ENCODE measurements at places on chromosomes 7 and 10. TPM values are rescaled to one million over a fixed set of nuclear protein-coding genes. Genes with fewer than 3 reads are reported as not detected.

GRCh38 chr7:132410861-132411541 is 165.3 kb downstream of the PLXNA4 start:
- DNase-seq, result no peak

DNA sequence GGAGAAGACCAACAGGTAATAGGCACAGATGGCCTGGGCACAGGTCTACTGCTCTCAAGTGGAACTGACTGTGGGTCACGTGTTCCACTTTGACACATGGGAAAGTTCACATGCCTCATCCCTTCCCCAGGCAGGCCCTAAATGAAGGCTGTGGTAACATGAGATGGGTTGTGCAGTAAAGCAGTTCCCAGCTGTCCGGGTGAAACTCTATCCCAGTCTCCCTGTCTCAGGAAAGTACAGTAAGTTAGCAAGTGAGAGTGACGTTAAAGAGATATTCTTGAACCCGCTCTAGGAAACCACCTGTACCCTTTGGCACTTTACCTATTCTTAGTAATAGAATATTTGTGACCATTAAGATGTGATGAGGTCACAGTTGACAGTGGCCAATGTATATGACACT is 343.7 kb upstream of the AOAH start:
- DNase-seq, result no peak

- no peak for DNase-seq
These were observed 82.5 kb downstream of the RTKN2 start for GRCh38 chr10:62185919-62186692.

SNX10 gene
- 7.4 TPM for total RNA-seq

- no peak for DNase-seq
These were observed 642.1 kb downstream of the LRMDA start for GRCh38 chr10:76073524-76073923.

GRCh38 chr7:91780521-91780920 is 100.0 kb downstream of the MTERF1 start:
- DNase-seq, result no peak

- DNase-seq, result no peak
These were observed 124.5 kb downstream of the SEMA3E start for GRCh38 chr7:83524277-83525075.

- no peak for DNase-seq
These were observed 41.2 kb upstream of the SLC35G1 start for GRCh38 chr10:93852476-93853095.

CLDN3 gene
- not detected for total RNA-seq

DNA sequence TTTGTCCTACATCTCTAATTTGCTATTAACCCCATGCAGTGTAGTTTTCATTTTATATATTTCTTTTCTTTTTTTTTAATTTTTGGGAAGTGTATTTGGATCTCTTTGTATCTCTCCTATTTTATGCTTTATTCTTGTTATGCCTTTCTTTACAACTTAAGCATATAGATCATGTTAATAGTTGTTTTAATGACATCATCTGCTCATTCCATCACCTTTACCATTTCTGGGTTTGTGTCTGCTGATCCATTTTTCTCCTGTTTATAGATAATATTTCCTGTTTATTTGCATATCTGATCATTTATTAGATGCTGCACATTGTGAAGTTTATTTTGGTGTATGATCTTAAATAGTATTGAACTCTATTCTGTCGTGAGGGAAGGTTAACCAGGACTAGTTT is 13.7 kb downstream of the COPG2 start:
- no peak for DNase-seq

HNRNPH3 gene
- 38.7 TPM for total RNA-seq

CFAP70 gene
- total RNA-seq, result 0.80 TPM

DNA sequence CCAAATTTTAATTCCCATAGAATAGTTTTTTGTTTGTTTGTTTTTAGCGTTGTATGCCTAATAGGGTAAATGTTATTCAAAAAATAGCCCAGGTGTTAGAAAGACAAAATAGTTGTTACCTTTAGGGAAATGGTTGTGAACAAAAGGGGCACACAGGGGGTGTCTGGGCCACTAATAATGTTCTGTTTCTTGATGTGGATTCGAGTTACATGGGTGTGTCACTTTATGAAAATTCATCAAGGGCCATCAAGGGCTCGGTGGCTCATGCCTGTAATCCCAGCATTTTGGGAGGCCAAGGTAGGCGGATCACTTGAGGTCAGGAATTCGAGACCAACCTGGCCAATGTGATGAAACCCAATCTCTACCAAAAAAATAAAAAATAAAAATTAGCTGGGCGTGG is 531.8 kb upstream of the C7orf33 start:
- DNase-seq, result no peak

GRCh38 chr7:151757274-151757673 is 119.6 kb downstream of the PRKAG2 start:
- no peak for DNase-seq

DNA sequence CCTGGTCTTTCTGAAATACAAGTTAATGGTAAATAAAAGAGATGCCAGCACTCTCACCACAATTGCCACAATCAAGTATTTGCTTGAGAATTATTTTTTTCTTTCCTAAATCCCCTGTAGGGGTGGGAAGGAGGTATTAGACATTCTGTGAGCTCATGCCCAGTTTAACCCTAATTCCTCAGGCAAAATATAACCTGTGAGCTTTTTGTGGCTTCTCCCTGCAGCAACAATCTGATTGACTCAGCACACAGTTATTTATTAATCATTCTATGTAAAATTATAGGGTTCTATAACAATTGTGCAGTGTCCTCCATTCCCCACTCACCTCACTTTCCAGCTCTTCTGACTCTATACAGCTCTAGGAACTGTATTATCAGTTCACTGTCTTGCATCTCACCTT is 66.3 kb downstream of the GLI3 start:
- DNase-seq, result no peak

CCL24 gene
- 3.9 TPM for total RNA-seq

DNA sequence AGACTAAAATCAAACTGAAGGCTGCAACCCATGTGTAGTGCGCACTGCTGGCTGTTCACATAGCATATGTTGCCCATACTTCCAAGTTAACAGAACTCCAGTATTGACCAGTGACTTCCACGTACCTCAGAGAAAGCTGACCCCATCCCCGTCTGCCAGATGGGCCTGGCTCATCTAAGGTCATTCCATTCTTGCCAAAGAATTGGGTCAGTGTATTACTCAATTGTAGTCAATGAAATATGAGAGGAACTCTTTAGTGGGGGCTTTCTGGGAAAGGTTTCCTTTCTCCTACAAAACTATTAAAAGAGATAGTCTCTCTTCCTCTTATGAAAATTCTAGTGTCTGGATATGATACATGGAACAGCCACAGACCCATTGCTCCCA is 238.6 kb downstream of the COBL start:
- DNase-seq, result no peak

- no peak for DNase-seq
These were observed 3.3 kb upstream of the VDAC2 start for GRCh38 chr10:75207079-75207856.

PAX4 gene
- total RNA-seq, result not detected

MASTL gene
- total RNA-seq, result 13.8 TPM

GRCh38 chr10:114179747-114180146 is 594 bp downstream of the TDRD1 start:
- no peak for DNase-seq

DNA sequence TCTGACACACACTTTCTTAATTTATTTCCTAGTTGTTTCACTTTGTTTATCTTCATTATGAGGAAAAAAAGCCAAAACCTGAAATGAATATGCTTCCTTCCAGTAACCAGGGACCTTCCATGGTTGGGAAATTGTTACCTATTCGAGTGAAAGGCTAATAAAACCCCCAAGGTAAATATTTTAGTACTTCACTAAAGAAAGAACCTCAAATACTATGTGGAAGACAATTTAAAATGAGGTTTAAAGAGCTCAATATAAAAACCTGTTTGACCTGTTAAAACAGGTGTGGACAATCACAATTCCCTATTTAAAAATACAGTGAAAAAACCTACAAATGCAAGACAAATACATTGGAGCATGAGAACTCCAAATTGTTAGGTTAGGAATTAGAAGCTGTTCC is 192.6 kb downstream of the CFTR start:
- DNase-seq, result no peak

MRLN gene
- total RNA-seq, result not detected

GRCh38 chr10:97836446-97836845 is 13.2 kb upstream of the GOLGA7B start:
- DNase-seq, result no peak

APBB1IP gene
- total RNA-seq, result 0.45 TPM

DNA sequence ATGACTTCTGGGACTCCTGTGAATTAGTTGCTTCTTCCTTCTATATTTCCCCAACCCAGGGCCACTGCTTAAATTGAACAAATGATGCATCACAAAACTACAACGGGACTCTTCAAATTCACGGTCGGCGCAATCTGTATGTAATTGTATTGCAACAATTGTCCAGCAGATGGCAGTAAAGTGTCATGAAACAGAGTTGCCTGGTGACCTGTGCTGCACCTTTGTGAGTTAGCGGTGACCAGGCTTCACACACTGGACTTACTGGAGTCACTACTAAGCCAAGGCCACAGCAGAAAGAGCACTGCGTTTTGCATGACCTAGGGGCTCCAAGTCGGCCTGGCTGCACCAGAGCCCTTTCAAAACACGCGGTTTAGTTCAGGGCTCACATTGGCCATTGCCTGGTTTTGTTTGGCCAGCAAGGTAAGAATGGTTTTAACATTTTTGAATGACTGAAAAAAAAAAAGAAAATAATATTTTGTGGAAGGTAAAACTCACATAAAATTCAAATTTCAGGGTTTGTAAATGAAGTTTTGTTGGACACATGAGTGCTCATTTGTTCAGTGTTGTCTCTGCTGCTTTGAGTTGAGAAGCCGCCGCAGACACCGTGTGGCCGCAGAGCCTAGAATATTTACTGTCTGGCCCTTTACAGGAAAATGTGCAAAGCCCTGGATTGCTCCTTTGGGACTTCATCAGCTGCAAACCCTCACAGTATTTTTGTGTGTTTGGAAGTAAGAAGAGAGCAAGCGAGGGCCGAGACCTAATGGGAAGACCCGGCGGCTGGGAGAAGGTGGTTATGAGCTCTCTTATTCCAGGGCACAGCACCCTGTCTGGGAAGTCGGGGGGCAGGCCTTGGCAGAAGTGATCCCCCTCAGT is 23.2 kb upstream of the ZNF32 start:
- DNase-seq, result no peak

DNA sequence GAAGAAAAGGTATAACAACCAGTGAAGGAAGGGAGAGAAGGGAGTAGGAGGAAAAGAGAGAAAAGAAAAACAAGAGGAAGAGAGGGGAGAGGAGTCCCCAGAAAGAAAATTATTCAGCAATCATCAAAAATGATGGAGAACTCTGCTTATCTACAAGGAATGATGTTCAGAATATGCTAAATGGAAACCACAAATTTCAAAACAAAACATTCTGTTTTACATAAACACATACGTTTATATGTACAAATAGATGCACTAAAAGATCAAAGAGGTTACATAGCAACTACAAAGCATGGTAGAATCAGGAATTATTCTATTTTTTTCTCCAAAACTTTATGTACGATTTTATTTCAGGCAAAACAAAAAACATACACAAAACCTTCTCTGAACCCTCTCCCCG is 91.9 kb downstream of the FAM13C start:
- no peak for DNase-seq

DNA sequence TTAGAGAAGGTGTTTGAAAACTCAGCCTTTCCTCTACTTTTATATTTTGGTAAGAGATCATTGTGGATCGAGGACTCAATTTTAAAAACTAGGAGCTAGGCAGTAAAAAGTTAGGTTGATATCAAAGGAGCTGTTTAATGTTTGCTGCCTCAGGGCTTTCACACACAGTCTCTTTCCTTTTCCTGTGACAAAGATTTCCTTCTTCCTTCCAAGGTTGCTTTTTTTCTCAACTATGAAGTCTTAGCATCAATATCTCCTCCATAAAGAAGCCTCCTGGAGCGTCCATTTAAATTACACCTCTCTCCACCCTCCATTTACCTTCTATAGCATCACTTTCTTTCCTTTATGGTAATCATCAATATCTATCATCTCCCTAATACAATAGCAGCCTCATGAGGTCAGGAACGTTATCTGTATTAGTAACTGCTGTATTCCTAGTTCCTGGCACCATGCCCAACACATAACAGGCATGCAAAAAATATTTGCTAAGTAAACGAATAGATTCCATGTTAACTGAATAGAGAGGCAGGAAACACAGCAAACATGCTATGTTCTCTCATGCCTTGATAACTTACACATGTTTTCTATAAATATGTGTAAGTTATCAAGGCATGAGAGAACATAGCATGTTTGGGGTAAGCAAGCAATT is 48.5 kb downstream of the GNAT3 start:
- DNase-seq, result no peak

PLAU gene
- total RNA-seq, result 8.8 TPM

SPDYE8 gene
- not detected for total RNA-seq

DNA sequence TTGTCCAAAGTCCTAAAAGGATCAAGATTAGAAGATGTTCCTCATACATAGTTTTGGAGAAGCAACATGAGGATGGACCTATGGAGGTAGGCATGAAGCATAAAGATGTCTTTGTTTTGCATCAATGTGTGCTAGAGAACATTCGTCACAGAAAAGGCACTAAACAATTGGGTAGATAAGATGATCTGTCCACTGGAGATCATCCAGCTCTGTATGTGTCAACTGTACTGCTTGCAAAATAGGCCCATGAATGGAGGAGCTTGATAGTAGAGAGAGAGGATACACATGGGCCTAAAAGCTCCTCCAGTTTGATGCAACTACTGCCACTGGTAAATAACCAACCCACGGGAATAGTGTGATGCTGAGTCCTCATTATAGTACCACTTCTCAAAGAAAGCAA is 286.4 kb upstream of the HGF start:
- DNase-seq, result no peak

DNA sequence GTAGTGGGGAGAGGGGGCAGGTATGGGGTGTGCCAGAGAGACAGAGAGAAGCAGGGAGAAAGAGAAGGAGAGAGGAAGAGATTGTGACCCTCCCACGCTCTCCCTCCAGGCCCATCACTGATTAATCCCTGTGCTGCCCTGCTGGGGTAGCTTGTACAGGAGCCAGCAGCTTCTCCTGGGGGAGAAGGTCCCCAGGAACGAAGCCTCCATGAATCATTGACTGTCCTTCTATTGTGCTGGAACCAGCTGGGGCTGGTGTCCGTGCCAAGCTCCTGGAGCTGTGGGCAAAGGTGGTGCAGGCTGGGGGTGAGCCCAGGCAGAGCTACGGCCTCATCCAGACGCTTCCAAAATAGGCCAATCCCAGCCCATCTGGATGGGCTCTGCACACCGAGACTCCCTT is 20.9 kb downstream of the AQP1 start:
- DNase-seq, result no peak

DNA sequence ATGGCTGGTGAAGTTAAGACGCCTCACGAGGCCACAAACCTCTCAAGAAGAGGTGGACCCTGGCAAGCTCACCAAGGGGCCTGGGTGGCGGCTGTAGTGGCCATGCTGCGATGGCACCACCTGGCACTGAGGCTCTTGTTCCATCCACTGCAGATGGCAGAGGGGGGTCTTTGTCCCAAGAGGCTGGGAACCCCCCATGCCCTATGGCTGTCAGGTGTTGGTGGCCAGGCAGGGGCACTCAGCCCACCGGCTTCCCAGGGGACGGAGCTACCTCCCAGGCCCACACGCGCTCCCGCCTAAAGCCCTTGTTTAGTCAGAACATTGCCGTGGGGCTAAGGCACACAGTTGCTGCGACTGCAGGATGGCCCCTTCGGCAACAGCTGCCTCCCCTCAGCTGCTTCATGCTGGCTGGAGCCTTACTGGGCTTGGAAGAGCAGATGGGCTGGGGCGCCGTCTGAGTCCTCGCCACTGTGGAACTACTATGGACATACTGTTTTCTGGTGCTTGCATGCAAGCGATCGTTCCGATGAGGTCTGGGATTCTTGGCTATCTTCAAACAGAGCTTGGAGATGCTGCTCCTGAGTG is 46.8 kb downstream of the DPYSL4 start:
- no peak for DNase-seq

Measured in esophagus squamous epithelium (tissue), 5 donors.